ENCODE measurements at places on chromosomes 1 and 21.

GRCh38 chr1:171521567-171521966 lies 36.2 kb downstream of the PRRC2C start:
- DNase-seq = no peak

DNA sequence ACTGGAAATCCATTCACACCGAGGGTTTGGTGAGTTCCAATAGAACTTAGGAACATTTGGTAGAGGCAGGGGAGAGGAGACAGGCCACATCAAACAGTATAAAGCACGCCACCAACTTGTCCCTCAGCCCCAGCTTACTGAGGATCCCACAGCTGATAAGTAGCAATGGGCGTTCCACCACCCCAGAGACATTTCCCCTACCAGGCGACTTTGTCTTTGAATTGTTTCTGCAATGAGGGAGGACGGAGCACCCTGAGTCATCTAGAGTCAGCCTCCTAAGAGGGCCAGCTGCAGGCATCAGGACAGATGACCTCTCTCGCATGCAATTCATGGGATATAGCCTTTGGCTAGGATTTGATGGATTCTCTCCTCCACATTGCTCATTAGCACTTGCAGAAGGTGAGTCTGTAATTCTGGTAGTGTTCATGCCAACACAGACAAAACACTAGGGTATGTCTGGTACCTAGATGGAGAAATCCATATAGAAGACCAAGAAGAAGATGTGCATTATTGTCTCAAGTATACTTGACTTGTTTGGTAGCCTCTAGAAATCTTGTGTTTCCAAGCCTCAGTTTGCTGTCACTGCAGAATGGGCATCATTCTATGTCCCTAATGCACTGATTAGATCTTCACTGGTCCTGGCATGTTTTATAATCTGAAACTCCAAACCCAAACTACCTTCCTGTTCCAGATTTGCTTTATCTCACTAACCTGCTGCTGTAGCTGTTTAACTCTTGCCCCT lies 69.0 kb downstream of the RRAGC start:
- no peak for DNase-seq

- no peak for DNase-seq
These were observed 128.6 kb downstream of the PCNX2 start for GRCh38 chr1:233166896-233167295.

DNA sequence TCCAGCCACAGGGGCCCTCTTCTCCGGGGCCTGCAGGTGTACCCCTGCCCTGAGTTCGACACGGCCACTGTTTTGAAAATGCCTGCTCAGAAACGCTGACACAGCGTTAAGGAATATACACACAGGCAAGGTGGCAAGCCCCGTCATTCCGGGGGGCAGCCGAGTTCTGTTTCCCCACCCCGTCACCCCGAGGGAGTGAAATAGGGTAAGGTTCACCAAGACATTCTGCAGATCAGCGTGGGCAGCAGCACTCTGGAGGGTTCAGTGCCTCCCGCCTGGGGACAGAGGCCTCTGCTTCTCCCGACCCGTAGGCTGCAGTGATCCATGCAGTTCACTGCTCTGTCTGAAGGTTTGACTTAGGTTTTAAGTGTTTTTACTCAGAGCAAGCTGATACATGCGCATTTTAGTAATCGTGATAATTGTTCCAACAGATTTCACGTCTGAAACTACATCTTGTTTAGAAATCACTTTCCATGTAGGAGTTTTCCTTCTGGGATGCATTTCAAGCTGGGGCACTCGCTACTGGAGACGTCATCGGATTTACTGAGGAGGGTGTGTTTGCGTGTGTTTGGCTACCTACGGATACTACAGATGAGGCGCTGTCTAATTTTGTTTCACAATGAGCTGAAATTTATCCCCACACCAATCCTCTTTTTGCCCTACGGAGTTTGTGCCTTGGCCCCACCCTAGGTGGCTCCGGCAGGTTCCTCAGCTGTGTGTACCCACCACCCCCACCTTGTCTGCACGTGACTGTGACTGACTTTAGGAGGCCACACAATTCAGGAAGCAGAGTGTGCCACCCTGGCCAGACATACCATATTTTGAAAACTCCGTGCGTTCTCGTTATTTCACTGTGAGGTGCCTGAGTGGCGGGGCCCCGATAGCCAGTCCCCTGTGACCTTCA lies 63.5 kb downstream of the AGPAT3 start:
- DNase-seq = no peak

All from common myeloid progenitor, CD34-positive (primary cell).